Activated naive CD8-positive, alpha-beta T cell treated with anti-CD3 and anti-CD28 coated beads, Interleukin-2, amount 10 ng/mL, durations not matched to agents 7 days and 5 days (primary cell): ENCODE measurements at places on chromosomes 12 and 14. TPM values are rescaled to one million over a fixed set of nuclear protein-coding genes. Genes with fewer than 3 reads are reported as not detected.

The HOXC4 gene
- 1.5 TPM for total RNA-seq

The RAD9B gene
- 2.3 TPM for total RNA-seq

The MYF6 gene
- total RNA-seq = not detected

The BDKRB2 gene
- total RNA-seq = not detected

DNA sequence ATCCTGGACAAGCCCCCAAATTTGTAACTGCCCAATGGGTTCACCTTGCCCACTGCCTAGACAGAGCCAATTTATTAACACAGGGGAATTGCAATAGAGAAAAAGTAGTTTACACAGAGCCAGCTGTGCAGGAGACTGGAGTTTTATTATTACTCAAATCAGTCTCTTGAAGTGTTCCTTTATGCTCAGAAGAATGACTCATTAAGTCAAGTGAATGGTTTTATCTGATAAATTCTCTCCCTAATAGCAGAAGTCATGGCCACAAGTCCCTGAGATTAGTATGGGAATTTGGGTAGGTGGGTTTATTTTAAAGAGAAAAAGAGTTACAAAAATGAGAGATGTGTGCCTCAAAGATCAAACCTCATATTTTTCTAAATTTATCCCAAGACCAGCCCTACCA, 122.8 kb upstream of the NUDT4 start:
- H3K27ac ChIP-seq = no peak overlapping the region
- H3K4me3 ChIP-seq = no peak overlapping the region
- DNase-seq = no peak
- H3K36me3 ChIP-seq = peaks cover 7% of the 10 kb centered on the region
- no peaks in the 10 kb centered on the region for H3K27me3 ChIP-seq

DNA sequence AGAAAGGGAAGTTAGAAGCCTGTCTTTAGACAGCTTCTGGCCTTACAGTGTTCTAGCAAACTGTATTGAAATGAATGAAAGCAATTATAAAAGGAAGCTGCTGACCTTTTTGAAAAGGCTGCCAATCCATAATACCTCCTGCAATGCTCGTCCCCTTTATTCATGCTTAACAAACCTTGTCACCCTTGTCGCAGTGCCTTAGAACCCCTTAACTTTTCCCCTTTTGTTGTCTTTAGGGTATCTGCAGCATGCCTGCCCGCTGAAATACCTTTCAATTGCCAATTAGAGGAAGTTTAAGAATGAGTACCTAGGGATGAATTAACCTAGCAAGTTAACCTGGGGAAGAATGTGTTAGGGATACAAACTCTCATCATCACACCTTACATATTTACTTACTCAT, 731.2 kb downstream of the RERGL start:
- no peak overlapping the region for H3K27ac ChIP-seq
- no peaks in the 10 kb centered on the region for H3K36me3 ChIP-seq
- H3K4me1 ChIP-seq = no peaks in the 10 kb centered on the region
- H3K4me3 ChIP-seq = no peak overlapping the region
- no peak for DNase-seq
- H3K27me3 ChIP-seq = no peaks in the 10 kb centered on the region

- peaks cover 4% of the 10 kb centered on the region for H3K27me3 ChIP-seq
- no peak overlapping the region for H3K27ac ChIP-seq
- no peak overlapping the region for H3K4me3 ChIP-seq
Observed at GRCh38 chr12:63894132-63894531, 49.6 kb downstream of the SRGAP1 start.

DNA sequence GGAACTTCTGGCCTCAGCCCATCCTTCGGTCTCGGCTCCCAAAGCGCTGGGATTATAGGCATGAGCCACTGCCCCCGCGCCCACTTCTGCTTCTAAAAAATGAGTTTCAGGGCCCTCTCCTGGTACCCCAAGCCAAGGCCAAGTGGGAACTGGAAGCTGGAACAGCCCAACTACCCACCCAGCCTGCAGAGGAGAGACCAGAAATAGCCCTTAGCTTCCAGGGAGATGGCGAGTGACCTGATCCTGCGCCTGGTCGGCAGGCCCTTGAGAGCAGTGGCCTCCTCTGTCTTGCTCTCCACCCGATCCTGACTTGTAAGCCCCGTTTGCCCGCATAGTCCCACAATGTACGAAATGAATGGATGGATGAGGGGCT, 31.2 kb upstream of the PLEKHG6 start:
- H3K4me1 ChIP-seq = no peaks in the 10 kb centered on the region
- peaks cover 34% of the 10 kb centered on the region for H3K27me3 ChIP-seq
- no peak for DNase-seq
- no peak overlapping the region for H3K27ac ChIP-seq
- no peaks in the 10 kb centered on the region for H3K36me3 ChIP-seq

GRCh38 chr14:34662561-34663088, 32.7 kb upstream of the SNX6 start:
- H3K27ac ChIP-seq = no peak overlapping the region
- no peaks in the 10 kb centered on the region for H3K36me3 ChIP-seq
- H3K27me3 ChIP-seq = peaks cover 7% of the 10 kb centered on the region
- DNase-seq = no peak
- peaks cover 4% of the 10 kb centered on the region for H3K4me1 ChIP-seq
- H3K4me3 ChIP-seq = no peak overlapping the region

GRCh38 chr14:72217135-72217534, 284.9 kb downstream of the RGS6 start:
- H3K36me3 ChIP-seq = no peaks in the 10 kb centered on the region
- H3K4me3 ChIP-seq = no peak overlapping the region
- H3K27me3 ChIP-seq = peaks cover 6% of the 10 kb centered on the region
- no peaks in the 10 kb centered on the region for H3K4me1 ChIP-seq

GRCh38 chr12:56877195-56878009, 56.8 kb downstream of the SDR9C7 start:
- H3K4me1 ChIP-seq = no peaks in the 10 kb centered on the region
- H3K4me3 ChIP-seq = no peak overlapping the region
- no peaks in the 10 kb centered on the region for H3K36me3 ChIP-seq

DNA sequence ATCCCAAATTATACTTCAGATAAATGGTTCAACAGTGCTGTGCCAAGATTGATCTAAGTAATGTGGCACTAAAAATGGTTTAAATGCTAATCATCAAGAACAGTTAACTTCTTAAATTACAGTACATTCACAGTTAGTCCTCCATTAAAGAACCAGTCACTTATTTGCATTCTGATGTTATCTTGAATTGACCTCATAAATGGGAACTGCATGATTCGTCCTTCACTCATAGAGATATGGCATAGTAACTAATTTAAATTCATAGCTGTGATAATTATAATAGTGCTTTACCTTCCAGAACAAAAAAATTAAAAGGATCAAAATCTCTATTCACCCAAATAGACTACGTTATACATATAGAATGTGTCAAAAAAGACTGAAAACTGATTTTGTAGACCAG, 61.1 kb downstream of the COCH start:
- H3K36me3 ChIP-seq = peaks cover 11% of the 10 kb centered on the region

GRCh38 chr14:20278414-20278813, 27.3 kb downstream of the TTC5 start:
- no peak overlapping the region for H3K27ac ChIP-seq
- H3K4me1 ChIP-seq = peaks cover 9% of the 10 kb centered on the region
- H3K36me3 ChIP-seq = peaks cover 63% of the 10 kb centered on the region
- DNase-seq = no peak

- no peaks in the 10 kb centered on the region for H3K27me3 ChIP-seq
- no peak overlapping the region for H3K4me3 ChIP-seq
- no peak for DNase-seq
- peaks cover 23% of the 10 kb centered on the region for H3K4me1 ChIP-seq
Observed at GRCh38 chr14:89319687-89320086, 97.3 kb downstream of the FOXN3 start.

GRCh38 chr14:46985529-46986380, 334.2 kb upstream of the RPL10L start:
- H3K4me1 ChIP-seq = no peaks in the 10 kb centered on the region
- H3K4me3 ChIP-seq = no peak overlapping the region
- H3K27ac ChIP-seq = no peak overlapping the region
- DNase-seq = no peak

DNA sequence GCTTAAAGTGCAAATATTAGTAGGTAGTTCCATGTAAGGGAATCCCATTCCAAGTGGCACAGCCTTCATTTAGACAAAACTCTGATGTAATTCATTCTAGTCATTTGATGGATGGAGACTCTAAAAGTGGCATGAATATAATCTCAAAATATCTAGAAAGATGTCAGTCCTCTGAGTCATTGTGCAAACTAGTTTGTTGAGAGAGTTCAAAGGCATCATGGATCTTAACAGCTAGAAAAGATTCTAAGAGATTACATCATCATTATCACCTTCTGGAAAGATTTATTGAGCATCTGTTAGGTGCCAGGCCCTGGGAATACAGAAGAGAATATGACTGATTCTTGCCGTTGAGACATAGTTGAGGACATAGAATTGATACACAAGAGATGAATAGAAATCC, 30.7 kb downstream of the CRADD start:
- DNase-seq = no peak
- no peak overlapping the region for H3K4me3 ChIP-seq
- peaks cover 2% of the 10 kb centered on the region for H3K27me3 ChIP-seq
- H3K27ac ChIP-seq = no peak overlapping the region
- no peaks in the 10 kb centered on the region for H3K4me1 ChIP-seq

- no peak overlapping the region for H3K27ac ChIP-seq
- no peaks in the 10 kb centered on the region for H3K27me3 ChIP-seq
- no peak overlapping the region for H3K4me3 ChIP-seq
- no peaks in the 10 kb centered on the region for H3K36me3 ChIP-seq
- no peak for DNase-seq
- H3K4me1 ChIP-seq = no peaks in the 10 kb centered on the region
Observed at GRCh38 chr12:77686760-77687159, 143.9 kb upstream of the NAV3 start.

DNA sequence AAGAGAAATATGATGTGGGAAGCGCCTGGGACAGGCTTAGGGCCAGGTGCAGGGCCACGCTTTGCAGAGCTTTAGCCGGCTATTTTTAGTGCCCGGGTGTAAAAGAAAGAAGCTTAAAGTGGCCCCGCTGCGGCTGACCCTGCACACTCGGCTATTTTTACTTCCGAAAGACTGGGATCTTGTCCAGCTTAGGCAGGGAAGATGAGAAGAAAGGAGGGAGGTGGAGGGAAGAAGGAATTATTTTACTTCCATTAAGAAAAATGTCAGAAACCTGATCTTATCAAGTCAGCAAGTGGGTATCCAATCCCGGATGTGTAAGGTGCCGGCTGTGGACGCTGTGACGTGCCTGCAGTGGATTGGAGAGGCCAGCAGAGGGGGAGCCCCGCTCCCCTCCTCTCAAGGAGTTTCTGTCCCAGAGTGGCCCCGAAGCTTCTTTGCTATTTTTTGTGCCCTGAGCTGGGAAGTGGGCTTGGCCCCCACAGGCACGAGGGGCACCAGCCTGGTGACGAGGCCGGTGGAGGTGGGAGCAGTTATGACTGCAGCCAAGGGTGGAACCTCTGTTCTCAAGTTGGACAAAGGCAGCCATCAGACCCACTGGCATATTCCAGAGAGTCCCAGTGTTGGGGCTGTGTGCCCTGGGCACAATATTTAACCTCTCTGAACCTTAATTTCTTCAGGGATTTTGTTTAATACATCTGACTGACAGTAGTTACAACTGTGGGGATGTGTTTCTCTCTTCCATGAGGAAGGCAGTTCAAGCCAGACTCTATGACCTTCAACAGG, 97.7 kb downstream of the ESRRB start:
- no peak for DNase-seq
- peaks cover 17% of the 10 kb centered on the region for H3K27me3 ChIP-seq
- H3K27ac ChIP-seq = no peak overlapping the region

DNA sequence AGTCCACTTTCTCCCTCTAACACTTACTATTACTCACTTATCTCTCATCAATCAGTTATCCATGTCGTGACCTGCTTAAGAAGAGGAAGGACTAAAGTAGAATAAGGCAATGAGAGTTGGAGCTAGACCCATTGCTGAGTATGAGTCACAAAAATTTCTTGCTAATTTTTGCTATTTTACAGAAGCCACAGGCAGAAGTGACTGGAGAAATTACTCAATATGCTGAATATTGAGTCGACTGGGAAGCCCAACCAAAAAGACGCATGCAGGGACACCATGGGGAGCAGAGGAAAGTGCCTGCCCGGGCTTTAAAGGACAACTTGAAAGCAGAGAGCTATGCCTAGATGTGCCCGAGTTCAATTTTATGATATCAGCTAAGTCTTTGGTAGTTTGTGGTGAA, 115.4 kb upstream of the FOXG1 start:
- no peak overlapping the region for H3K4me3 ChIP-seq
- DNase-seq = no peak
- H3K27me3 ChIP-seq = no peaks in the 10 kb centered on the region
- no peak overlapping the region for H3K27ac ChIP-seq
- H3K36me3 ChIP-seq = no peaks in the 10 kb centered on the region

- no peak overlapping the region for H3K27ac ChIP-seq
- H3K27me3 ChIP-seq = no peaks in the 10 kb centered on the region
- H3K36me3 ChIP-seq = peaks cover 16% of the 10 kb centered on the region
- no peak overlapping the region for H3K4me3 ChIP-seq
- no peak for DNase-seq
Observed at GRCh38 chr14:93965287-93965821, 11.0 kb downstream of the ASB2 start.

DNA sequence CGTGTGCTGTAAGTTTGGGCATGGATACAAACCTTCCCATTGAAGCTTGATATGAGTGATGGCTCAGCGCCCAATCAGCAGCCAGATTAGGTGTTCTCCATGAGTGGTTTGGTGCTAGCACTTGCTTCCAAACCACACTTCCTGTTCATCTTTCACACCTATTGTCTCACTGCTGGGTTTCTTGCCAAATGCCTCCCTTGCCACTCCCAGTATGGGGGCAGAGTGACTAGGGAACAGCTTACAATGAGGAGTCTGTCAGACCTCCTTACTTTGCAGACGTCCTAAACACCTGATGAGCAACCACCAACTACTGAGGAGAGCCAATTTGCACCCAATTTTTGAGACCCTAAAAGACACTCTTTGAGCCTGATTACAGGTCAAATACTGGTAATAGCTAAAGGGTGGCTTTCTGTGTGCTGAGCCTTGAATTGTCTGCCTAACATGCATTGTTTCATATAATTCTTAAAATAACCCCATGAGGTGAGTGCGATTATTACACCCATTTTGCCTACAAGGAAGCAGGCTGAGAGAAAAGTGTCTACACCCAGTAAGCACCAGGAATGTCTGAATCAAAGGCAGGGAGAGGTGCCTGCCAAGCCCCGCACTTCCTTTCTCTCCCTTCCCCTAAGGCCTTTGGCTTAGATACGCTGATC, 48.4 kb upstream of the FOS start:
- H3K27me3 ChIP-seq = peaks cover 4% of the 10 kb centered on the region
- peaks cover 5% of the 10 kb centered on the region for H3K36me3 ChIP-seq
- no peak for DNase-seq
- H3K4me3 ChIP-seq = peak overlapping the region; percentile 69
